SJSA1 (cell line): ENCODE measurements at places on chromosomes 5 and 9.

- no peak for DNase-seq
Observed at GRCh38 chr5:177316005-177316404, 4.3 kb upstream of the MXD3 start.

DNA sequence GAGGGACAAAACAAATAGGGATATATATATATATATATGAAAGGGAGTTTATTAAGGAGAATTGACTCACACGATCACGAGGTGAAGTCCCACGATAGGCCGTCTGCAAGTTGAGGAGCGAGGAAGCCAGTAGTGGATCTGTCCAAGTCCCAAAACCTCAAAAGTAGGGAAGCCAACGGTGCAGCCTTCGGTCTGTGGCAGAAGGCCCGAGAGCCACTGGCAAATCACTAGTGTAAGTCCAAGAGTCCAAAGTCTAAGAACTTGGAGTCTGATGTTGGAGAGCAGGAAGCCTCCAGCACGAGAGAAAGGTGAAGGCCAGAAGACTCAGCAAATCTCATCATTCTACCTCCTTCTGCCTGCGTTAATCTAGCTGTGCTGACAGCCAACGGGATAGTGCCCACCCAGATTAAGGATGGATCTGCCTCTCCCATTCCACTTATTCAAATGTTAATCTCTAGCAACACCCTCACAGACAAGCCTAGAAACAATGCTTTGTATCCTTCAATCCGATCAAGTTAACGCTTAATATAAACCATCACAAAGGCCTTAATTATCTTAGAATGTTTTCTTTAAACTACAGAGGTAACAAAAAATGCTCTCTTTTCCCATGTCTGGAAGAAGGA is 23.8 kb upstream of the DAB2 start:
- no peak for DNase-seq

DNA sequence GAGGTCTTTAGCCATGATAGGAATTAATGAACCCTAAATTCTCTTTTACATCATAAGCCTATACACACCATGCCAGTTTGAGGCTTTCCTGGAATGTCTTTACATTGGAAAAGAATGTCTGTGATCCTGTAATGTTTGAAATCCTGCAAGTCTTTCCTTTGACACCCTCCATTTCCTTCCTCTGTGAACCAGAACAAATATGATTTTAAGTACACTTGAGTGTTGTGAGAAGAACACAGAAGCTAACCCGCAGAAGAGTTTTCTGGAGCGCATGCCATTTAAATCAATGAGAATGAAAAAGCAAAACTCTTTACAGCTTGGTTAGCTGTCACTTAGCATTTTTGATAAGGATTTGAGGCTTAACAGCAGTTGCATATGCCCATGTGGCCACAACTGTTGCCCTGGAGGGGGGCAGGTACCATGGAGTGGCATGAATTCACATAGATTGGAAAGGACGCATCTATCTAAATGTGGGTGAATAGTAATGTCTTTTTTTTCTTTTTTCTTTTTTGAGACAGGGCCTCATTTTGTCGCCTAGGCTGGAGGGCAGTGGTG is 372.6 kb downstream of the KDM4C start:
- DNase-seq = no peak

GRCh38 chr5:9927106-9927505 is 297.0 kb upstream of the TAS2R1 start:
- DNase-seq = peak; percentile 57

DNA sequence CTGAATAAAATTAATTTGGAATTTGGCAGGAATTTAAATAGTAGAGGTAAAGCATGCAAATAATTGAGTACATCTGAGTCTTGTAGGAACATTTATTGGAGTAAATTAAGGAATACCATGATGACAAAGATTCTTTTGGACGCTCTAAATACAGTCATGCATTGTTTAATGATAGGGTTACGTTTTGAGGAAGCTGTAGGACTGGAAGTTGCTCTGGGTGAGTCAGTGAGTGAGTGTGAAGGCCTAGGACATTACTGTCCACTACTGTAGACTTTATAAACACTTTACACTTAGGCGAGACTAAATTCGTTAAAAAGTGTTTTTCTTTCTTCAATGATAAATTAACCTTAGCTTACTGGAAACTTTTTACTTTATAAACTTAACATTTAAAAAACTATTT is 113.0 kb downstream of the FAM170A start:
- no peak for DNase-seq

- no peak for DNase-seq
Observed at GRCh38 chr9:68429631-68430030, 73.2 kb downstream of the PGM5 start.
